ENCODE measurements at places on chromosomes 16 and 17. TPM values are rescaled to one million over a fixed set of nuclear protein-coding genes. Genes with fewer than 3 reads are reported as not detected.

ASPHD1 gene
- 8.9 TPM for total RNA-seq

CHRNE gene
- total RNA-seq = 0.64 TPM

EVPLL gene
- total RNA-seq = 4.0 TPM

PIRT gene
- not detected for total RNA-seq

PRR15L gene
- 3.8 TPM for total RNA-seq

ERBB2 gene
- total RNA-seq = 36.6 TPM

RAB11FIP3 gene
- total RNA-seq = 9.2 TPM

KCNH4 gene
- not detected for total RNA-seq
